ENCODE measurements at places on chromosomes 16 and 17.

GRCh38 chr17:67995570-67996263 is 552 bp downstream of the C17orf58 start:
- no peak for DNase-seq

- DNase-seq: no peak
Observed at GRCh38 chr16:62058412-62058811, 22.2 kb upstream of the CDH8 start.

- peak; percentile 8 for DNase-seq
Observed at GRCh38 chr16:16062023-16062937, 112.9 kb downstream of the ABCC1 start.

DNA sequence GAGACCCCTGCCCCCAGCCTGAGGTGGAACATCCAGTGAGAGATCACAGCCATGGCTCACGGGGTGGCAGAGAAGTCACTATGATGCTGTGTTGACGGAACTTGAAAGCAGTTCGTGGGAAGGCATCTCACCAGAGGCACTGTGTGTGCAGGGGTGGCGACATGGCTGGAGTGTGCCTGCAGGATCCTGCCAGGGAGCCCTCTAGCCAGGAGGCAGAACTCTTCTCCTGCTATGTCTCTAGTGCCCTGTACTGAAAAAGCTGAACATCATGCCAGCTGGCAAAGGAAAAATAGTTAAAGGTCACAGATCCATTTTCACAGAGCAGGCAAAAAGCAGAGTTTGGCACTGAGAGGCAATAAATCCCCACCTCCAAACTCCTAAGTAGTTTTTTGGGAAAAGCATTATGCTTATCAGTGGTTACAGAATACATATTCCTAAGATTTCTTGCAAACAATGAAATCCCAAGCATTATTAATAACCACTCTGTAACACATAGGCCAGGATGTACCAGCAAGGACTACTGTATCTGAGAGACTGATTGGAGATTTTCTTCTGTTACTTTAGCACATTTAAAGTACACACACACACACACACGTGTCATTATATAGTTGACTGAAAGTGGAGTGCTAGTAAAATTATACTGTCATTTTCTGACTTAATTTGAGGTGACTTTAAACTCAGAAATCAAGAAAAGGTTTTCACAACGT is 36.8 kb downstream of the TNRC6C start:
- no peak for DNase-seq

GRCh38 chr16:83819361-83819760 is 11.6 kb downstream of the HSBP1 start:
- no peak for DNase-seq

GRCh38 chr17:364766-365165 is 12.2 kb upstream of the RPH3AL start:
- no peak for DNase-seq

GRCh38 chr17:83182620-83183101 is 103.3 kb downstream of the METRNL start:
- DNase-seq: no peak

DNA sequence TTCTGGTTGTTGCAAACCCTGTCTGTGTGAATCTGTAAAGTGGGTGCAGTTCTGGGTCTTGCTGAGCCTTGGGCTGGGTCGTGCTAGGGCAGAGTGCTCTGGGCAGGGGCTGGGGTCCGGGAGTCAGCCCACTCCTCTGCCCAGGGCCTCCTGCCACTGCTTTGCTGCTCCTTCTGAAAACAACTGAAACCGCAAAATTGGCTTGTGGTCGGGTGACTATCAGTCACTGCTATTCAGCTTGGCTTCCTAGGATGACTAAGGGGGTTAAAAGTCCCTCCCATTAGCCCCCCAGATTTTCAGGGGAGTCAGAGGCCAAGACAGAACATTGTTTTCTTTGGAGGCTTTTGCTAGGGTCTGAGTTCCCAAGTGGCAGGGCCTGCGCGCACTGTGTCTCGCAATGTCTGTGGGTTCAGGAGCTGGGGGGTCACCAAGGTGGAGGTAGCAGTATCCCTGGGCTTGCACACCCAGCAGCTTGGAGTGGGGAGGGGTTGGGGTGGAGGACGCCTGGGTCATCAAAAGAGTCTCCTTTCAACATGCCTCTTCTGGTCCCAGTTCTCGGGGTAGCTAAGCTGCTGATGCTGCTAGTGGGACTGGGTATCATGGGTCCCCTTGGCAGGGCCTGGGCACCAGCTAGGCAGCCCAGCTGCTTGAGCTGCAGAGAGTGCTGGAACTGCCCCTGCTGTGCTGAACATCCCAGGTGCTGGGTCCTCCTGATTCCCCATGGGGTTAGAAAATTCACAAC is 13.5 kb upstream of the TBX21 start:
- DNase-seq: no peak

DNA sequence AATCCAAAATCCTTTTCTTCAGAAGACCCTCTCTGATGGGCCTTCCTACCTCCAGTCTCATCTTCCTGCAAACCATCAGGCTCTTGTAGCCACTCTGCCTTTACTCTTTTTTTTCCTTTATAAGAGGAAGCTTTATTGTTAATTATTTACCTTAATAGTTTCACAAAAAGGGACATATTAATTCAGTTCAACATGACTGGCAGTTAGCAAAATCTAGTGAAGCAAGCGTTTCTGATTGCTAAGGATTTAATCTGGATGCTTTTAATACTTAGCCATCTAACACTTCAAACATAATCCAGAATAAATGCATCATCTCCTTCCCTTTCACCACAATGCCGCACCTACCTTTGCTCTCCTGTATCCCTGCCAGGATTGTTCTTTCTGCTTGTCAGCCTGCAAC is 62.0 kb downstream of the SPACA3 start:
- no peak for DNase-seq

DNA sequence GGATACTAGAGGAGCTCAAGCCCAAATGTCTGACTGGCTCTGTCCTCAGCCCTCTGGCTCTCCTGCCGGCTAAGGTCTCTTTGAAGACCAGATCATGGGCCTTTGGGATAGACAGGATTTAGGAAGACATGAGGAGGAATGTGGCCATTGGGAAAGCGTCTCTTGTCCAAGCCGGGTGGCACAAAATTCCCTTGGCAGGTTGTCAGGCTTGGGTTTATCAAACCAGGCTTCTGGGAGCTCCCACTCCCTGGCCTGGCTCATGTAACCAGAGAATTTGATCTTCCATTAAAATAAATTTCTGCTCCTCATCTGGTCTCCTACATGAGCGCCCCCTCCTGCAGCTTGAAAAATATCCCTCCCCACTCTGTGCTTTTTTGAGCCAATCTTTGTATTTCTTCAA is 71.1 kb downstream of the IRX3 start:
- DNase-seq: no peak

DNA sequence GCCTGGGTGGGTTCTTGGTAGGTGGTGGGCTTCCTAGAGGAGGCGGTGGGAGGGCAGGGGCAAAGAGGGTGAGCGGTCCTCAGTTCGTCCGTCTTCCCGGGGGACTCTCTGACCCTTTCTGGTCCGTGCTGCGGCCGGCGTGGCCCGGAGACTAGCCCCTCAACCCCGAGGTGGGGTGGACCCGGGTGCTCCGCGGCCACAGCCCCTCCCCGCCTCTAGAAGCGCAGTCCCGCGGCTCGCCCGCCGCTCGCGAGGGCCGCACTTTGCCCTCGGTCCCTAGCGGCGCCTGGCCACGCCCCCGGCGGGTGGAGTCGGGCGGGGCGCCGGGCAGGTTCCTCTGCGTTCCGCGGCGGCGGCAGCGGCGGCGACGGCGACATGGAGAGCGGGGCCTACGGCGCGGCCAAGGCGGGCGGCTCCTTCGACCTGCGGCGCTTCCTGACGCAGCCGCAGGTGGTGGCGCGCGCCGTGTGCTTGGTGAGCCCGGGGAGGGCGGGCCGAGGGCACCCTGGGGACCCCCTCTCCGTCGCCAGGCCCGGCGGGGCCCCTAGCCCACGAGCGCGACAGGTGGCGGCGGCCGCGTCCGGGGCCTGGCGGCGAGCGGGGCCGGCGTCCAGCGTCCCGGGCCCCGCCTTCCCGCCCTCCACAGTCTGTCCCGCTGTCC is at the start of gene SYNGR2:
SYNGR2 (plus strand) TSS at position 340 of the 661 bp plus-strand sequence; CDS start at position 376, 36 bp downstream.
- DNase-seq: peak; percentile 86

GRCh38 chr17:64147110-64148016 is 17.4 kb upstream of the ERN1 start:
- no peak for DNase-seq

DNA sequence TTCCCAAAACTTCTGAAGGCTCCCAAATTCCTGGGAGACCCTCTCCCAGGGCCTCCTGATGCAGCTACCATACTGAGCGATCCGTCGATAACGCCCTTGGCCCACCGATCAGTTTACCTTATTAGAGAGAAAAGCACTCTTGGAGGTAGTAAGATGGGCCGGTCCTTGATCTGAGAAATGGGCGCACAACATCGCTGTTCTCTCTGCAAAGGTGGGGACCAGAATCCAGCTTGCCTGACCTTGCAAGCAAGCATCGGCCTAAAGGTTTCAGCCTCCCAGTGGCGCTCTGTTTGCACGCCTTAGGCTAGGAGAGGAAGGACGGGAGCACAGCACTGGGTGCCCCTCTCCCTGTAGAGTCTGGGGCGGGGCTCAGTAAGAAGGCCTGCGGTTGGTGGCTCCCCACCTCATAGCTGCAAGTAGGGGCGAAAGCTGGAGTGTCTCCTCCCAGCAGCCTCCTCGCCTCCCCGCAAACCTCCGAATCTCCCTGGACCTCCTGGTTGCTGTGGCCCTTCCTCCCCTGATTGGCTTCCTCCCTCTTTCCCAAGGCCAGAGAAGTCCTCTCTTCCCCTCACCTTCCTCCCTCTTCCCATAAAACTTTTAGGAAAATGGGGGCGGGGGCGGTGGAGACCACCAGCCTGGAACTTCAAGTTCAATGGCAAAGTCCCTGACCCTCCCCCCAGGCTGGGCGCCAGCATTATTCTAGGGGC is at the start of gene PRAC1:
PRAC1 (minus strand) TSS at position 318 of the 707 bp plus-strand sequence; CDS start at position 192, 126 bp downstream.
- DNase-seq: no peak

GRCh38 chr17:4534515-4534914 is 20.7 kb downstream of the MYBBP1A start:
- DNase-seq: no peak

GRCh38 chr16:11636172-11636721 is 32.0 kb upstream of the SNN start:
- DNase-seq: peak; percentile 9

GRCh38 chr17:6239241-6239798 is 169.1 kb downstream of the WSCD1 start:
- DNase-seq: no peak

DNA sequence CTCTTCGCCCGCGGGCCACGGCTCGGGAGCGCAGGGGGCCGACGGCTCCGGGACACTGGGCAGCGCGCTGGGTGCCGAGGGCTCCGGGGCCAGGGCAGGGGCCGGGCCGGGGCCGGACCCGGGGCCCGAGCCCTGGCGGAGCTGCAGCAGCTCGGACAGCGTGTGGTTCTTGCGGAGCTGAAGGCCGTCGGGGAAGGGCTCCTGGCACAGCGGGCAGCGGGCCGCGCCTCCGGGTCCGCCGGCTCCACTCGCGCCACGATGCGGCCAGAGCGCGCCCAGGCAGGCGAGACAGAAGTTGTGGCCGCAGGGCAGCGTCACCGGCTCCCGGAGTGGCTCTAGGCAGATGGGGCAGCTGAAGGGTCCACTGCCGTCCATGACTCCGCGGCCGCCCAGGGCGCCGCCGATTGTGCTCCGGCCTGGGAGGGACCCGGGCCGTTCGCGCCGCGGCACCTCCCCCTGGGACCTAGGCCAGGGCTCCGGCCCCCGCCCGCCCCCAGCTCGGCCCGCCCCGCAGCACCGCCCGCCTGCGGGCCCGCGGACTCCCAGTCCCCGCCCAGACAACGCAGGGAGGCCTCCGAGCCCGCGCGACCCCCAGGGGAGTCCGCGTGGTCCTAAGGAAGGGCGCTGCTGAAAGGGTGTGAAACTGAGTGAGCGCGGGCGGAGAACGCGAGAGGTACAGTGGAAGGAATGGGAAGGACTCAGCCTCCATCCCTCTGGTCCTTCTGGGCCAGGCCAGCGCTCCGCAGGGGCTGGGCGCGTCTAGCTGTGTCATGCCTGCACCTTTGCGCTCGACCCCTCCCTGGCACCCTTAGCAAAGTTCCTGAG is at the start of gene TRIM47:
TRIM47 (minus strand) TSS at position 408 of the 825 bp plus-strand sequence; CDS start at position 375, 33 bp downstream.
- DNase-seq: no peak

GRCh38 chr16:12311877-12312276 is 335.3 kb downstream of the SNX29 start:
- no peak for DNase-seq

DNA sequence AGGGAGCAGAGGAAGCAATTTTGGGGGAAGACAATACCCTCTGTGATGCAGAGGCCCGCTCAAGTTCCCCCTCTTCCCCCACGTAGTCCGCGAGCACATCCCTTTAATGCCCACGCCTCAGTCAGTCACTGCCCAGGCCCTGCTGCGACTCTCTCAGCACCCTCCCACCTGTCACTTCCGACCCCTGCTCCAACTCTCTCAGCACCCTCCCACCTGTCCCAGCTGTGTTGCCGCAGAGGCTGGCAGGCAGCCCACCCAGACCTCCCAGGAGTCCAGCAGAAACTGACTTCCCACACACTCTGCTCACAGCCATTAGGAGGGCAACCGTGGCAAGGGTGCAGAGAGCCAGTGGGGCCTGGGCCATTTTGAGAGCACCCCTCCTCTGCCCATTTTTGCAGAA is 92.7 kb downstream of the WSCD1 start:
- no peak for DNase-seq

DNA sequence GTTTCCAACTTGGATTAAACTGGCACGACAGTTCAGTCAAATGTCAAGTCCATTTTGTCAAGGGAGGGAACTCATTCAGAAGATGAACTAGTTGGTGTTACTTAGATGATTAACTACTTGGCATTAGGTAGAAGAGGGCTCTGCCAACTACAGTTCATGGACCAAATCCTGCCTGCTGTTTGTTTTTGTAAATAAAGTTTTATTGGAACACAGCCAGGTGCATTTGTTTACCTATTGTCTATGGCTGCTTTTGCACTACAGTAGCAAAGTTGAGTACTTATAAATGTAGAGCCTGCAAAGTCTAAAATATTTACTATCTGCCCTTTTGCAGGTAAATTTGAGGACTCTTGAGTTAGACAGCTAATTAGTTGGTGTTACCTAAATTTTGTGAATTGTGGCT is 410.0 kb downstream of the MAF start:
- DNase-seq: no peak

GRCh38 chr16:69481901-69482341 is 57.5 kb downstream of the CYB5B start:
- no peak for DNase-seq

- DNase-seq: no peak
Observed at GRCh38 chr16:17145029-17145428, 325.7 kb downstream of the XYLT1 start.

DNA sequence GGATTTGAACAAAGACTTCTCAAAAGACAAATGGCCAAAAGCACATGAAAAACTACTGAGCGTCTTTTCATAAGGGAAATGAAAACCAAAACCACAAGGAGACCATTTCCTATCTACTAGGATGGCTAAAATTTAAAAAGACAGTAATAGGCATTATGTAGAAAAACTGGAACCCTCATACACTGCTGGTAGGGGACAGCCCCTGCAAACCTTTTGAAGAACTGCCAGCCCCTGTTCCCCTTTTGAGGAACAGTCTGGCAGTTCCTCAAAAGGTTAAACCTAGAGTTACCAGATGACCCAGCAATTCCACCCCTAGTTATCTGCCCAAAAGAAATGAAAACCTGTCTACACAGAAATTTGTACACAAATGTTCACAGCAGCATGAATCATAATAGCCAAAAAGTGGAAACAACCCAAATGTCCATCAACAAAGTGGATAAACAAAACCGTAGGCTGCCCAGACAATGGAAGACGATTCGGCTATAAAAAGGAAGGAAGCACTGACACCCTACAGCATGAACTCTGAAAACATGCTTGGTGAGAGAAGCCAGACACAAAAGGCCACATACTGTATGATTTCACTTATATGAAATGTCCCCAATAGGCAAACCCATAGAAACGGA is 22.9 kb downstream of the CDIP1 start:
- DNase-seq: no peak

- DNase-seq: no peak
Observed at GRCh38 chr17:15946611-15947120, 1.7 kb downstream of the ADORA2B start.

Measured in central memory CD4-positive, alpha-beta T cell (primary cell).